ENCODE measurements at places on chromosomes 6 and 20.

GRCh38 chr6:28336284-28337120 is 554 bp upstream of the ZSCAN31 start:
- DNase-seq = peak; percentile 42

DNA sequence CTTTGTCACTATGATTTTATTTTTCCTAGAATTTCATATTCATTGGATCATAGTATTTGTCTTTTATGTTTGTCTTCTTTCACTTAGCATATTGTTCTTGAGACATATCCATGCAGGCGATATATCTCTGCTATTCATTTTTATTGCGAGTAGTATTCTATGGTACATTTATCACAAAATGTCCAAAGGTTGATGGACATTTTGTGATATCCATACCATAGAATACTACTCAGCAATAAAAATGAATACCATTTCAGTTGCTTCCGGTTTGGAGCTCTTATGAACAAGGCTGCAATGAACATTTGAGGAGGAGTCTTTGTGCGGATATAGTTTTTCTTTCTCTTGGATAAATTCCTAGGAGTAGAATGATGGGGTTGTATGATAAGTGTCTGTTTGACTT is 28.8 kb upstream of the EYA2 start:
- DNase-seq = no peak

- DNase-seq = no peak
Measured at GRCh38 chr6:14727494-14728395, 518.1 kb upstream of the JARID2 start.

DNA sequence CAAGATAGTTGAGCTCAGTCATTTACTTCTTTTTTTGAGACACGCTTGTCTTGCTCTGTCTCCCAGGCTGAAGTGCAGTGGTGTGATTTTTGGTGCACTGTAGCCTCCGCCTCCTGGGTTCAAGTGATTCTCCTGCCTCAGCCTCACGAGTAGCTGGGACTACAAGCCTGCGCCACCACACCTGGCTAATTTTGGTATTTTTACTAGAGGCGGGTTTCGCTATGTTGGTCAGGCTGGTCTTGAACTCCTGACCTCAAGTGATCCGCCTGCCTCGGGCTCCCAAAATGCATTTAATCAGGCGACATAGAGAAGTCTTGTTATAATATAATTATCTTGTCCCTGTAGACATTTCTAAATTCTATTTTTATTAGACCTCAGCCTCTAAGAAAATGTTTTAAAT is 6.1 kb downstream of the AMD1 start:
- DNase-seq = no peak

DNA sequence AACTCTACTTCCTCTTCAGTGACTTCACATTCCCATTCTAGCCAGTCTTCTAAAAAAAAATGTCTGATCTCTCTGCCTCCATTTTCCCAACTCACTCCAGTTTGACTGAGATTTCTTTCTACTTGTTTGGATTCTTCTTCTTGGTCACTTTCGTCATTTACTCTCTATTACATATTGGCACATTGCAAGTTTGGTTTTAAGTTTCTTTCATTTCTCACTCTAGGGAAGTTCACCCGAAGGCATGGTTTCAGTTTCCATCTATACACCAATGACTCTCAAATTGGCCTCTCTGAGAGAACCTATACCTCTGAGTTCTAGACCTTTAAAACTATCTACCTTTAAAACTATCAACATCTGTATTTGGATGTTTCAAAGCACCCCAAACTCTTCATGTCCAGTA is 51.3 kb downstream of the CD109 start:
- DNase-seq = no peak

GRCh38 chr20:59781226-59781625 is 152.2 kb downstream of the SYCP2 start:
- DNase-seq = no peak

DNA sequence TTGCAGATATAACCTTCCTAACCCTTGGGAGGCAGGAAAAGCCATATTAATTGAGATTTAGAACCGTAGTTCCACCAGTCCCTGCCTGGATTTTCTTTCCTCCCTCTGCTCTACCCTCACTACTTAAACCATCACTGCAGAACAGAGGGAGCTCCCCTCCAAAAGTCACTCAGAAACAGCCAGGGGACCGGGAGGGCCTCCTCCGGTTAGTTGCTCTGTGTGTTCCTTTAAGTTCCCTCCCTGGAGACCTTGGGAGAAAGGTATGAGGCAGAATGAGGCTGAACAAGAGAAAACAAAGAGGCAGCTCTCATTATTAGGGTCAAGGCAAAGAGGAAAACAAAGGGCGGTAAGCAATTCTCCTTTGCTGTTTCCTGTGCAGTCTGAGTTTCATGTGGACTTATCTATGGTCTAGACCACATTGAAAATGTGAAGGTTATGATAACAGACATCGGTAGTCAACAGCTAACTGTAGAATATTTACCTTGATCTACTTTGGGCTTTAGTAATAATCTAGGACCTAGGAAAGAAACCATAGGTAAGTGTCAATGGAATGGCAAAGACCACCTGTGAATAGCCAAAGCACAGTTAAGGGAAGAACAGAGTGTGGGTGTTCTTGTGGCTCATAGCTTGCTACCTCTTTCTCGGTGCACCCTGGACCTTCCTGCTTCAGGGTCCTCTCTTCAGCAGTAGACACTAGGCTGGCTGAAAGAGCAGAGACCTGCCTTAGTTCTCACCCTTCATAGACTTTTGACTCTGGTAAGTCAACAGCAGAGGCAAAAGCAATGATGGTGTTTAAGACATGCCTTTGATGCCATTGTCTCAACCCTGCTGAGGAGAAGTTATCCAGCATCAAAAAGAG is 250.9 kb upstream of the CITED2 start:
- DNase-seq = no peak
